ENCODE measurements at places on chromosomes 13 and 19. TPM values are rescaled to one million over a fixed set of nuclear protein-coding genes. Genes with fewer than 3 reads are reported as not detected.

GRCh38 chr19:43610493-43610892 is 1.4 kb upstream of the SRRM5 start:
- H3K27ac ChIP-seq: no peak overlapping the region
- H3K4me3 ChIP-seq: no peak overlapping the region
- peaks cover 24% of the 10 kb centered on the region for H3K4me1 ChIP-seq
- no peaks in the 10 kb centered on the region for H3K27me3 ChIP-seq

DNA sequence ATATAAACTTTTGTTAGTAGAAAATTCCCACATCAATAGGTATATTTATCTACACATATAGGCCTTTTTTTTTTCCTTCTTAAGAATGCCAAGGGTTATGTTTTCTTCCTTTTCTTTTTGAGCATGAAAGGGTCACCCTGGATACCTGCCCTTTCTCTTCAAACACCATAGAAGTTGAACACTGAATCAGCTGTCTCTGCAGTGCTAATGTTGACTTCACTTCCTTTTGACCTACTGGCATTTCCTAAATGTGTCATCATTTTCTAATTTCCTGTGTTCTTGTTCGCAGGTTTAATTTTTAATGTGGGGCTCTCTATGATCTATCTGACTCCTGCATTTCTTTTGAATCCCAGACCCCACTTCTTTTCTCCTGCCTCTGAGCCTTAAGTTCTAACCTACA is 532.0 kb downstream of the GPC6 start:
- no peak overlapping the region for H3K4me3 ChIP-seq
- H3K4me1 ChIP-seq: peaks cover 2% of the 10 kb centered on the region
- no peak for DNase-seq
- H3K27ac ChIP-seq: no peak overlapping the region
- peaks cover 4% of the 10 kb centered on the region for H3K36me3 ChIP-seq

- no peak overlapping the region for H3K27ac ChIP-seq
- peaks cover 23% of the 10 kb centered on the region for H3K27me3 ChIP-seq
- H3K4me1 ChIP-seq: no peaks in the 10 kb centered on the region
- no peak overlapping the region for H3K4me3 ChIP-seq
- DNase-seq: no peak
Observed at GRCh38 chr13:29693275-29693945, 97.9 kb upstream of the SLC7A1 start.

The PABPC3 gene
- total RNA-seq: 0.11 TPM

The CBY2 gene
- not detected for total RNA-seq
